ENCODE measurements at places on chromosomes 1 and 21.

- peak; percentile 49 for DNase-seq
Measured at GRCh38 chr1:158095737-158096335, 84.9 kb upstream of the CD1D start.

DNA sequence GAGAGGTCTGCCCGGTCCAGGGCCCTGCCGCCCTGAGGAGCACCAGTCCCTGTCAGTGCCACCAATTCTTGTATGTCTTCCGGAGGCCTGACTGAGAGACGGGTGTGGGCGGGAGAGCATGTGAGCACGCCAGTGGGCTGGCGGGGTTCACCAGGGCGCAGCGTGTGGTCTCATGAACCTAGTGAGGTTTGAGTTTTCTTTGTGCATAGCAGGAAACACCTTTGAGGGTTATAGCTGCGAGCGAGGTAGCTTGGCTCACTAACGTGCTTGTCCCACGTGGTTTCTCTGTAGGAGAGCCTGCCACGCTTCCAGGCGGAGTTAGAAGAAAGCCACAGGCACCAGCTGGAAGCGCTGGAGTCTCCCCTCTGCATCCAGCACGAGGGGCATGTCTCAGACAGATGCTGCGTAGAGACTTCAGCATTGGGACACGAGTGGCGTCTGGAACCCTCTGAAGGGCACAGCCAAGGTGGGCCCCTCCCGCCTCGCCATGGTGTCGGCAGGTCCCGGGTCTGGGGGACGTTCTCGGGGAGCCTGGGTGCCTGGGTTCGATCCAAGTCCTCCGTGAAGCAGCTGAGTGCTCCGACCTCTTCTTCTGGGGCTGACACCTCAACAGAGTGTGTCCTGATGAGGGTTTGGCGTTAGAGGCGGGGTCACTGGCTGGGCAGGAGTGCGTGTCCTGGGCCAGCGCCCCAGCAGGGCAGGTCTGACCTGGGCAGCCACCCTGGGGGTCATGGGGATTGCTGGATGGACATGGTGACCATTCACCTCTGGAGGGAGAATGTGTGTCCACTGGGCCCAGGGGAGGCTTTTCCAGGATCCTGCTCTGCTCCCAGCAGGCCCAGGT is 31.4 kb downstream of the PCNT start:
- DNase-seq = no peak

GRCh38 chr21:15761507-15762100 is 31.8 kb downstream of the USP25 start:
- no peak for DNase-seq

- DNase-seq = no peak
Measured at GRCh38 chr1:80579055-80579454, 1221.7 kb upstream of the ADGRL2 start.

DNA sequence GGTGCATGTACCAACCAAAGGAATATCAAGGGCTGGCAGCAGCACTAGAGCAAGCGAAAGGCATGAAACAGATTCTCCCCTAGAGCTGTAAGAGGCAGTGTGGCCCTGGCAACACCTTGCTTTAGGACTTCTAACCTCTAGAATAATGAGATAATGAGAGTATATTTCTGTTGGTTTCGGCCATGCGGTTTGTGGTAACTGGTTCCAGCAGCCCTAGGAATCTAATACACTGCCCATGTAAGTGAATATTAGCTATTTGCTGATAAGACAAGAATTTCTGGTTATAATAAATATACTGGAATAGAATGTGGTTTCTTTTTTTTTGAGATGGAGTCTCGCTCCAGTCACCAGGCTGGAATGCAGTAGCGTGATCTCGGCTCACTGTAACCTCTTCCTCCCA is 199.4 kb downstream of the GABPA start:
- DNase-seq = no peak

Measured in inflammatory macrophage treated with lipopolysaccharide for 4 hours (primary cell).